ENCODE measurements at places on chromosomes 12 and 14.

DNA sequence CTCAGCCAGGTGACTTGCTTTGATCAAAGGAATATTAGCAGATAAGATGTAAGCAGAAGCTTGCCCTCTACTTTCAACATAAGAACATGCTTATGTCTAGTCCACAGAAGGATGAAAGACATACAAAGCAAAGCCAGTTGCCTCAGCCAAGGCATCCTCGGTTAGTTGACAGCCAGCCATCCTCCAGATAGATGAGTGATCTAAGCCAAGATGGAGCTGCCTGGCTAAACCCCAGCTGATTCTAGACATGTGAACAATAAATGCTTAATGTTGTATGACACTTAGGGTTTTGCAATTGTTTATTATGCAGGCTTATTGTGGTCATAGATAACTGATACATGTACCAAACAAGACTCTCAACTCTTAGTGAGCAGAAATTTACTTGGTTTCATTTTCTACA is 157.6 kb upstream of the TMTC2 start:
- no peak for DNase-seq

DNA sequence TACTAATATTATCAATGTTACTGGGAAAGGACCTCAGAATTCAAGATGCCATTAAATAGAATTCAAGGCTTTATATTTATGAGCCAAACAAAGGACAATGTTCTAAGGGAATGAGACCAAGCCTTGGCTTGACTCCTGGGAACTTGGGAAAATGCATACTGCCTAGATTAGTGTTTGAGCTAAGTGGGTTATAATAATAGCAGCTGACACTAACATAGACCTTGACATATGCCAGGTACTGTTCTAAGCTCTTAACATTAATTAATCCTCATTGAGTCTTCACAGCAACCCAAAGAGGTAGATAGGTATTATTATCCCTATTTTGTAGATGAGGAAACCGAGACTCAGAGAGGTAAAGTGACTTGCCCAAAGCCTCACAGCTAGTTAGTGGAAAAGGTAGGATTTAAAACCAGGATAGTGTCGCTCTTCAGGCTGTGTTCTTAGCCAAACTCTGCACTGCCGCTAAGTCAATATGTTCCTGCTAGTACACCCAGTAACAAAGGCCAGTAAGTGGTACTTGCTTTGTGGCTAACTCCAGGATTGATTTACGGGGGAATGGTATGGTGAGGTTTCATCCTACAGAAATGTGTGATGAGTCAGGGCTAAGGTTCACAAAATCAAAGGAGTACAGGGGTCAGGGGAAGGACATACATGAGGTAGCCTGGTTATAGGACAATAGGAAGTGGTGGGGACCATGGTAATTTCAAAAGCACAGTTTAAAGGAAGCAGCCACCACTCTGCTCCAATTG is 35.8 kb upstream of the PRKAB1 start:
- DNase-seq, result no peak

GRCh38 chr14:55107766-55108554 is 21.1 kb upstream of the LGALS3 start:
- no peak for DNase-seq

GRCh38 chr14:72049462-72049861 is 117.2 kb downstream of the RGS6 start:
- DNase-seq, result no peak

DNA sequence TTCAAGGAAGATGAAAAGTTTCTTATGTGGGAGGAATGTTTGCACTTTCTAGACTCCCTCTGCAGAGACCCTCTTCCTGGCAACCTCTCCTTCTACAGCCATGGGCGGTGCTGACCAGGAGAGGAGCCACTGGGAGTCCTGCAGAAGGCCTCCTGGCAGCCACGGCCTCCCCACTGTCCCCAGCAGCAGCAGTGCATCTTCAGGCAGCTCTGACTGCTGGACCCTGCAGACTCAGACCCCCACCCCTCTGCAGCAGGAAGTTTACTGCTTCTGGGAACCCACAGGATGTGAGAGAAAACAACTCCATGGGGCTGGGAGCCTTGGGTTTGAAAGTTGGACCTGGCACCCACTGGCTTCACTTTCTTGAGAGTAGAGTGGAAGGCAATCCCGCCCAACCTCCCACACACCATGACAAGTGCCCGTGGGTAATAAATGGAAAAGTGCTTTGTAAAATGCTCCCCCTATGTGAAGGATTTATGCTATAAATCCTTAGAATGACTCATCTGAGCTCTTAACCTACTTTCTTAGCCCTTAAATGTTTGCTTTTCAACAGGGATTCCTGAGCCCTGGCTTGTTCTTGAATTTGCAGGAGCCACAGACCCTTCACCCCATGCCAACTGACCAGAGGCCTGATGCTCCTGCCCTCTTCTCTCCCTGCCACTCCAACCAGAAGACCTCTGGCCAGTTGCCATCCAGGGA is 37.5 kb upstream of the DDX11 start:
- DNase-seq, result no peak

DNA sequence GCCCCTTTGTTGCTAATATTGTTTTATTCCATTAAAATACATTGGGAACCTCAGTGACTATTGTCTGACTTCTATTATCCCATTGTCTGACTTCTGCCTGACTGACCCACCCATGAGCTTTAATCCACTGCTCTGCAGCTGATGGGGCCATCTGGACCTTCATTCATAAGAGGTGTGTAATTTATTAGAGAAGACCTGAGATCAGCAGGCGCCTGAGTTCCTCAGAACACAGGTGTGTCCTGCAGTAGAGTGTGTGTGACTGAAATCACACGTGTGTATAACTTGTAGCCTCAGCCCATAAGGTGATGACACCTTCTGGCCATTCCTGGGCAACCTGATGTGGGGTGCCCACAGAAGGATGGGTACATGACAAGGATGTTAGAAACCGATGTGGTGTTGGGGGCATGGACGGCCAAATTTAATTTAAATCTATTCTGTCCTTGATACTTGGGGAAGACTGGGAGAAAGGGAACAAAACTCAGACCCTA is 821.0 kb downstream of the TMEM121 start:
- DNase-seq, result no peak

GRCh38 chr14:67562025-67562775 is 29.1 kb downstream of the PLEKHH1 start:
- DNase-seq, result no peak

GRCh38 chr14:26993556-26993955 is 395.7 kb upstream of the NOVA1 start:
- DNase-seq, result no peak

DNA sequence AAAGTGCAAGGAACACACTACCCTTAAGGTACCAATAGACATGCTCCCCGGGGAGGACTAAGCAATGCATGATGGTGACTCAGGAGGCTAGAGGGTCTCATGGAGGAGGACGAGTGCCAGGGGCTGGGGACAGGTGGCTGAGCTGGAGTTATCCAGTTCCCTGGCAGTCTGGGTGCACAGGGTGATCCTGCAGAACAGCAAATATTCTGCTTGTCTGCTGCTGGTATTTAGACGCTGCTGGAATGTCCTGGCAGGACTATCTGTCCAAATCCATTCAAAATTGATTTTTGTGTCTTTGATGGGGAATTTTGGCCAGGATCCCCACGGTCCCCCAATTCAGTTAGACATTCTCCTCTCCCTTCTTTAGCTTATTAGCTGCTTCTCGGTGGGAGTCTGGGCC is 138.7 kb downstream of the C12orf75 start:
- no peak for DNase-seq

- no peak for DNase-seq
Observed at GRCh38 chr12:96215919-96216273, 21.7 kb downstream of the ELK3 start.

- DNase-seq, result no peak
Observed at GRCh38 chr14:102916347-102917055, 6.0 kb upstream of the AMN start.

- no peak for DNase-seq
Observed at GRCh38 chr12:123384318-123384993, 524 bp downstream of the KMT5A start.

- DNase-seq, result no peak
Observed at GRCh38 chr14:22976620-22977433, 5.5 kb downstream of the AJUBA start.

DNA sequence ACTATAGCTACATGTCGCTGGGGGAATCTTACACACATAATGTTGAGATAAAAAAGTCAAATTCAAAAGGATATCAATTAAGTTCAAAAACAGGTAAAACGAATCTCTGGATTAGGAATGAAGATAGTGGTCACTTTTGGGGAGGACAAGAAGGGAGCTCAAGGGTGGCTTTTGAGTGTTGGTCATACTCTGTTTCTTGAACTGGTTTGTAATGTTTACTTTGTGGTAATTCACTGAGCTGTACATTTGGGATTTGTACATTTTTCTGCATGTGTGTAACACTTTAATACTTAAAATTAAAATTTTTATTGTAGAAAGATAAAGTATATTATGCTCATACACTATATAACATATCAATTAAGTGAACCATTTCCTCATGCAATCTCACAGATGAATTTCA is 26.6 kb downstream of the KLHL28 start:
- no peak for DNase-seq

DNA sequence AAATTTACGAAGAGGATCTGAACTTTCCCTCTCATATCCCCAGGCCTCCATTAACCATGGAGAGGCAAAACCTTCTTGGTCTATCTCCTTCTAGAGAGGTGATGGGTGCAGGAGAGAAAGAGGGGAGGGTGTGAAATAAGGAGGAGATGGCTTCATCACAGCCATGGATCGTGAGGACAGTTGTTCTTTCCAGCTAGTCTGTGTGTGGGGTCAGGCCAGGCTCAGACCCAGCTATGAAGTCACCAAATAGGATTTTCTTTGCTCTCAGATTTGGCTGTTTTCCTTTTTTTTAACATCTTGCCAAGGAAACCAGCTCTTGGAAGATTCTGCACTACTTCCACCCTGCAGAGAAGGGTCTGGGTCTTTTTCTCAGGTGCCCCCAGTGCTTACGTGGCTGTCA is 64.9 kb upstream of the FAM181A start:
- no peak for DNase-seq

DNA sequence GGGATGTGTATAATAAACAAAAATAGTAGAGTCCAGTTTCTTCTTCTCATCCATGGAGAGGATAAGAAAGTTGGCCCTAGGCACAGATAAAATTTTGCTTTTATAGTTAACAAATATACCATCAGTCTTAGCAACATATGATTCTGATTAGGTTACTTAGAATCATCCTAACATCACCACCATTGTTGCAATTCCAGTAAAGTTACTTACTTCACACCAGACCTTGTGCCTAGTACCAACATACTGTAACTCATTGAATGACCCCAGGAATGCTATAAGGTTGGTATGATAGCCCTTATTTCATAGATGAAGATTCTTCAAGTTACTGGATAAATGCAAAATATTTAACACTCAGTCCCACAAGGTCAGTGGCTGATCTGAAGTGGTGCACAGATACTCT is 183.8 kb upstream of the ATP2B1 start:
- no peak for DNase-seq

DNA sequence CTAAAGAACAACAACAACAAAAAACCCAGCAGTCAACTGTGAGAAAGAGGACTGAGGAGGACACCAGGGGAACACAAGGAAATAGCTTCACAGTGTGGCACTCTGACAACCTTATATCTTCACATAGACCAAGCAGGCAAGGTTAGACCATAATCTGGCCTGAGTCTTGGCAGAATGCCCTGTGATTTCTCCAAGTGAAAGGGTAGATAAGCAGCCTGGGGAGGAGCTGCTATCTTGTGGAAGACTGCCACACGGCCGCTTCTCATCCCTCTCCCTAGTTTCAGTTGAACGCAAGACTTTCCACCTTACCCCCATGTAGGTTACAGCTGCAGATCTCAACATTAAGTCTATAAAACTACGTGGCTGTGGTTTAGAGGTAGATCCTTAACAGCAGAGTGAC is 3.7 kb downstream of the SLC25A21 start:
- DNase-seq, result no peak

- no peak for DNase-seq
Observed at GRCh38 chr12:115660211-115660805, 617.2 kb downstream of the MED13L start.

GRCh38 chr12:121766290-121767039 is 27.0 kb downstream of the RHOF start:
- no peak for DNase-seq

GRCh38 chr12:88896958-88897357 is 316.7 kb upstream of the KITLG start:
- DNase-seq, result no peak

- DNase-seq, result no peak
Observed at GRCh38 chr12:5691943-5692342, 253.1 kb downstream of the ANO2 start.

GRCh38 chr12:57268264-57268663 is 17.3 kb upstream of the STAC3 start:
- DNase-seq, result no peak

DNA sequence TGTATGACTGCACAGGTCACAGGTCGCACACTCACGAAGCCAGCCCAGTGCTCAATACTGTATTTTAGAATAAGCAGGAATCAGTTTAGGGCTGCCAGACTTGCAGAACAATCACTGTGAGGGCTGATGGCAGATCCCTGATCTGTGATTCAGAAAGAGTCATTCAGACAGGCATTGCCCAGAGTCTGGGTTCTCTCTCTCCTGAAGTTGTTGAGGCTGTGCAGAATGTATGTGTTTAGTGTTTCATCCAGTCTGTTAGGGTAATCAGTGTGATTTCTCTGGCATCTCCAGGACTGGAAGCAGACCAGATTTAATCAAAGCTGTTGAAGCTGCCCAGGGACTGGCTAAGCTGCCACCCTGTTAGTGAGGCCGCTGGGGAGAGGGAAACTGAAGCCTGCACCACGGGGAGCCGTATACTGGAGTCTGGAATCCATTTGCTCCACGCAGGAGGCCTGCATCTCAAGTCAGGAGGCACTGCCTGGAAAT is 69.3 kb downstream of the ETV6 start:
- DNase-seq, result no peak

DNA sequence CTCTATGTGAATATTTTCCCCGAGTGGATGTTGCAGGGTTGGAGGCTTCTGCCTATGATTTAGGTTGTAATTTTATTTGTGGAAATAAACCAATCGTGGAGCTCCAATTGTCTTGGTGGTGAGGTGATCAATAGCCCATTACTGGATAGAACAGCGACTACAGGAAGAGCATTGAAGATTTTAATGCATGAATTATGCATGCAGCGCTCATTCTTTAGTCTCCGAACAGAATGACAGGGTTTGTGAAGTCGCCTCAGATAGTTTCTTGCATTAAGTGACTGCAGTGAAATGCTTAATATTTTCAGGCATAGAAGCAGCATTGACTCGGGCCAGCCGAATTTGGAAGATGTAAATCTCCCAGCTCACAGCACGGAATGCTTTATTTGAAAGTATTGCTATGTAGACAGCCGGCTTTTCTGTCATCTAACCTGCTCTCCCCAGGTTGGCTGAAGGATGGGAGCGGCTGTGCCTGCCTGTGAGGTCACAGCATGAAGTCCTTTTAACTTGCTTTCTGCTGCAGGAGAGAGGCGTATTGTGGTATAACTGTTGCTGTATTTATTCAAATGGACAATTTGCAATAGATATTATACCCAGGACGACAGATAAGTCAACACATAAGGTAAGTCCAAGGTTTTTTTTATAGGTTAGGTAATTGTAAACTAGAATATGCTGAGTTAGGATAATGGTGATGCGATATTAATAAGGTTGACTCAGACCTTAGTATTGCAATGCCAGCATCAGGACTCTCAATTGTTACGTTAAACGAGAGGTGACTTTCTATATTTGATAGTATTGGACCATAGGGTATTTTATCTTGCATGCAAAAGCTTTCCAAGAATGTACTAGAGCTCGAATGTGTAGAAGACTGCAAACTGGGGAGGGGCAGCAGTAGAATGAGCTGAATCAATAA is 135.7 kb downstream of the CNTN1 start:
- no peak for DNase-seq
